Epithelial cell of proximal tubule (primary cell): ENCODE measurements at places on chromosomes 2 and 18. TPM values are rescaled to one million over a fixed set of nuclear protein-coding genes. Genes with fewer than 3 reads are reported as not detected.

Gene CYP27C1
- 0.52 and 2.1 TPM in 2 replicates for total RNA-seq

Gene LHCGR
- not detected in 2 replicates for total RNA-seq

GRCh38 chr2:236499691-236500578 is 69.7 kb upstream of the ACKR3 start:
- no peak for DNase-seq

DNA sequence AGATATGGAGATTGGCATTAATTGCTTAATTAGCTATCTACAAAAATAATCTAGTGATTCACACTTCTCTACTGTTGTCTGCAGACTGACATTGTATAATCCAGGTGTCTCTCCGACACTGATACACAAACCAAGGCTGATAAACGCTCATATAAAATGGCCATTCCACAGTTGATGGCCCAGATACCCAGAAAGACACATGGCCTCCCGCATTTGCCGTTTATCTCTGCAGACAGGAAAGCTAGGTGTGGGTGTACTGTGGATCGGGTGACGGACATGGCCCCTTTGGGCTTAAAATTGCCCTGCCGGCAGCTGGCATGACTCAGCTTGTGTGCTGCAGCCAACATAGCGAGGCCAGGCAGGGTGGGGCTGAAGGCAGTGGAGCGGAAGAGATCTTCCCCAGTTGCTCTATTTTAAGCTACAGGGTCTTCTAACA is 18.5 kb downstream of the PMAIP1 start:
- no peak for DNase-seq

Gene RIT2
- not detected in 2 replicates for total RNA-seq

DNA sequence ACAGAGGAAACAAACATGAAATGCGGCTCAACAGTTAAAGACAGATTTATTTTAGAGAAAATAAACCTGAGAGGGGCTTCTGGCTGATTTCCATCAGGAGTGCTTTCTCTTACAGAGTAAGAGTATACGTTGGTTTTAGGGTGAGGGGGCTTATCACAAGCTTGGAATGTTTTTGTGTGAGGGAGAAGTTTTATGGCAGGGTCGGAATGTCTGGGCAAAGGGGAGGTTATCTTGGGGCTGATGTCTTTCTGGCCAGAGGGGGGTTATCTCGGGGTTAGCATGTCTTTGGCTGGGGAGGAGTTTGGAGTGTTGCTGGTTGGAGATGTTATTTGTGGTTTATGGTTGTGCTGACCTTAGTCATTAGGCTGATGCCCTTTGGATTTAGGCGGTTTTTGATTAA is 22.1 kb downstream of the PTRHD1 start:
- DNase-seq = no peak
